Stimulated activated CD4-positive, alpha-beta T cell treated with anti-CD3 and anti-CD28 coated beads, Interleukin-12 subunit alpha, Interleukin-12 subunit beta, amount 100 ng/mL, for 48 hours (primary cell): ENCODE measurements at places on chromosomes 13 and 19.

DNA sequence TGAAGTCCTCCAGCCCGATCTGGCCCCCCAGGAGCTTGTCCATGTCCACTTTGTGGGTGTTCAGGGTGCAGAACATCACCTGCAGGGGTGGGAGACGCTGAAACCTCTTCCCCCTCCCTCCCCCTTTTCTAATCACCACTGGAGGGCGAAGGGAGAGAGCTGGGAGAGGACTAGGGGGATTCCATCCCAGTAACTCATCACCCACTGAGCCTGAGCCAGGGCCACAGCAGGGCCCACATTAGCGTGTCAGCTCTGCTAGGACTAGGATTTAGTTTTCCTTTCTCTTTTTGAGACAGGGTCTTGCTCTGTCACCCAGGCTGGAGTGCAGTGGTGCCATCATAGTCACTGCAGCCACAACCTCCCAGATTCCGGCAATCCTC, 5.5 kb upstream of the PTGER1 start:
- no peak for DNase-seq

DNA sequence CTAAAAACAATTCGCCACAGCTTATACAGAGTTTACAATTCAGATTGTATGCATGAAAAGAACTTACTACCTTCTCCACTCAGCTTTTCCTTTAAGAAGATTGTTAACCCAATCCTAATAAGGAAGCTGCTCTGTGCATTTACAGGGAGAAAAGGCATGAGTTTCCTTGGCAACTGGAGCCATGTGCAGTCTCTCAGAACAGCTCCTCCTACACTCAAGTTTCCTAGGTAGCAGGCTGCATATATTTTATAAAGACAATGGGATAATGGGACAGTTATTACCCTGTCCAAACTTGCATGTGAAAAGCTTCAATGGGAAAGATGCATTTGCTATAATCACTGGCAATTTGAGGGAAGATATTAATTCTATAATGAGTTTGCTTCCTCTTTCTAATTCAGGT, 125.5 kb upstream of the TRPC4 start:
- DNase-seq: no peak

DNA sequence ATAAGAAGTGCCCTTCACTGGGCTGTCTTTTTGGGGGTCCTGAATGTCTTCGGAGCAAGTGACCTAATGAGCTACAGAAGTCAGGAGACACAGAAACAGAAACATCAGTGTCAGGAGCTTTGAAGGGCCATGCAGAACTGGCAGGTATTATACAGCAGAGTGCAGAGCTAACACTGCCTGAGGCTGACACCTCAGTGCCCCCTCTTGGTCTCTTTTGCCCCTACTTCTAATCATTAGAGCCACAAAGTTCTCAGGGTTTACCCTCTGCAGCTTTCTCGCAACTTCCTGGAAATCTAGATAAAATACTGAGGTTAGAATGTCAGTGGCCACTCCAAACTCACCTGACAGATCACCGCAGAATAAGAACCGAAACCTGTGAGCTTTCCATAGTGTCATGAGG, 172.7 kb downstream of the B3GLCT start:
- no peak for DNase-seq

- DNase-seq: no peak
Observed at GRCh38 chr13:59680429-59681024, 483.2 kb downstream of the DIAPH3 start.
